PC-9 (cell line): ENCODE measurements at places on chromosomes 13 and 19. TPM values are rescaled to one million over a fixed set of nuclear protein-coding genes. Genes with fewer than 3 reads are reported as not detected.

SLC10A2 gene
- total RNA-seq: not detected in 2 replicates

URAD gene
- not detected in 2 replicates for total RNA-seq

CD22 gene
- 28.1 and 29.8 TPM in 2 replicates for total RNA-seq

OR7C1 gene
- total RNA-seq: not detected in 2 replicates

ATP8B3 gene
- 8.3 and 9.0 TPM in 2 replicates for total RNA-seq

WASF3 gene
- 0.20 and 0.31 TPM in 2 replicates for total RNA-seq

MED29 gene
- 18.6 and 30.9 TPM in 2 replicates for total RNA-seq

SMIM24 gene
- not detected in 2 replicates for total RNA-seq

PRODH2 gene
- not detected in 2 replicates for total RNA-seq

GPR183 gene
- not detected in 2 replicates for total RNA-seq

THSD8 gene
- total RNA-seq: 28.8 and 30.0 TPM in 2 replicates

CCDC169 gene
- total RNA-seq: 6.5 and 6.9 TPM in 2 replicates

CGB8 gene
- total RNA-seq: 1.0 and 5.3 TPM in 2 replicates

ALG5 gene
- 17.7 and 18.8 TPM in 2 replicates for total RNA-seq

ZNF66 gene
- total RNA-seq: 3.9 and 4.9 TPM in 2 replicates

NKPD1 gene
- 0.37 and 0.75 TPM in 2 replicates for total RNA-seq

CFD gene
- total RNA-seq: 8.0 and 17.1 TPM in 2 replicates

KLK5 gene
- total RNA-seq: 405 and 412 TPM in 2 replicates

RGL3 gene
- total RNA-seq: 100 and 125 TPM in 2 replicates

CGB3 gene
- total RNA-seq: not detected in 2 replicates

COX7A1 gene
- total RNA-seq: not detected in 2 replicates

FOXA3 gene
- not detected in 2 replicates for total RNA-seq

LGALS7B gene
- not detected in 2 replicates for total RNA-seq

LACC1 gene
- 2.4 and 3.0 TPM in 2 replicates for total RNA-seq

FPR1 gene
- not detected in 2 replicates for total RNA-seq

MCF2L gene
- 21.7 and 28.2 TPM in 2 replicates for total RNA-seq

ZNF256 gene
- 6.3 and 6.4 TPM in 2 replicates for total RNA-seq

SLC8A2 gene
- total RNA-seq: not detected in 2 replicates

ZNF491 gene
- not detected in 2 replicates for total RNA-seq

PLVAP gene
- not detected in 2 replicates for total RNA-seq

ERICH6B gene
- total RNA-seq: not detected in 2 replicates

ZNF724 gene
- 8.4 and 8.7 TPM in 2 replicates for total RNA-seq

GAS6 gene
- 92.9 and 93.8 TPM in 2 replicates for total RNA-seq

SLITRK1 gene
- total RNA-seq: 3.1 and 3.7 TPM in 2 replicates

IRGQ gene
- 23.3 and 31.6 TPM in 2 replicates for total RNA-seq

DIRAS1 gene
- total RNA-seq: 0.57 and 1.0 TPM in 2 replicates

FFAR1 gene
- 0.23 and 0.44 TPM in 2 replicates for total RNA-seq

SIGLEC8 gene
- not detected in 2 replicates for total RNA-seq

FUT2 gene
- total RNA-seq: 8.7 and 9.6 TPM in 2 replicates

FRY gene
- total RNA-seq: 4.7 and 5.2 TPM in 2 replicates

SYNGR4 gene
- 1.3 and 2.1 TPM in 2 replicates for total RNA-seq

LILRB3 gene
- not detected in 2 replicates for total RNA-seq

HOOK2 gene
- 109 and 127 TPM in 2 replicates for total RNA-seq

SCN1B gene
- 2.4 and 3.0 TPM in 2 replicates for total RNA-seq

TMEM238 gene
- total RNA-seq: 40.4 and 94.5 TPM in 2 replicates

TRPM4 gene
- total RNA-seq: 43.8 and 62.3 TPM in 2 replicates

PLEKHJ1 gene
- 38.6 and 45.9 TPM in 2 replicates for total RNA-seq
